LNCaP clone FGC (cell line): ENCODE measurements at places on chromosomes 12 and 14.

GRCh38 chr12:53258541-53259539 lies 9.3 kb upstream of the ESPL1 start:
- DNase-seq, result no peak

GRCh38 chr14:105476831-105477659 lies 2.4 kb downstream of the CRIP2 start:
- no peak for DNase-seq

GRCh38 chr12:93461503-93461902 lies 5.8 kb upstream of the MRPL42 start:
- DNase-seq, result no peak

GRCh38 chr12:59677857-59678256 lies 82.0 kb downstream of the SLC16A7 start:
- DNase-seq, result no peak

- no peak for DNase-seq
These were observed 3.5 kb upstream of the CNIH1 start for GRCh38 chr14:54444681-54445080.

DNA sequence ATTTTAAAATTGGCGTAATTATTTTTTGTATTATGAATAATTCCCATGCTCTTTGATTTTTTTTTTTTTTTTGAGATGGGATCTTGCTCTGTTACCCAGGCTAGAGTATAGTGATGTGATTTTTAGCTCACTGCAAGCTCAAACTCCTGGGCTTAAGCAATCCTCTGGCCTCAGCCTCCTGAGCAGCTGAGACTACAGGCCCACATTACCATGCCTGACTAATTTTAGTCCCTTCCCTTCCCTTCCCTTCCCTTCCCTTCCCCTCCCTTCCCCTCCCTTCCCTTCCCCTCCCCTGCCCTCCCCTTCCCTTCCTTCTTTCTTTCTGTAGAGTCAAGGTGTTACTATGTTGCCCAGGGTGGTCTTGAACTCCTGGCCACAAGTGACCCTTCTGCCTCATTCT lies 9.4 kb upstream of the KIF26A start:
- DNase-seq, result no peak

- no peak for DNase-seq
These were observed 390.6 kb upstream of the ATP2B1 start for GRCh38 chr12:90099288-90099687.

- DNase-seq, result no peak
These were observed 25.9 kb upstream of the STAB2 start for GRCh38 chr12:103561174-103561573.

DNA sequence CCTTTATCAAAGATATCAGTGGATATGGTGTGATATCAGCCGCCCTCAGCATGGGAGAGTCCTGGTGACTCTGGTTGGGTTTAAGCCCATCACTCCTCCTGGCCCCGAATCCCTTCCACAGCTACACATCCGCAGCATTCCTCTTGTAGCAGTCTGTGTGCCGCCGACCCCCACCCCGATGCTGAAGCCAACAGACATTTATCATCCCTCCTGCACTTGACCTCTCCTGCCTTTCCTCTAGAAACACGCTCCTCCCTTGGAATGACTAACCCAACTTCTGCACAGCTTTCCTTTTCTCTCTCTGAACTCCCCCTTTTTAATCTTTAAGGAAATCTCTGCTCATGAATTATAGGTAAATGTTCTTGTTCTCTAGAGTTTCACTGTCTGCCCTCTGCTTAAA lies 250.9 kb upstream of the FOXN3 start:
- no peak for DNase-seq

- no peak for DNase-seq
These were observed 5.5 kb upstream of the NR1H4 start for GRCh38 chr12:100468126-100468525.

- no peak for DNase-seq
These were observed 6.1 kb downstream of the KRT3 start for GRCh38 chr12:52789637-52790426.

DNA sequence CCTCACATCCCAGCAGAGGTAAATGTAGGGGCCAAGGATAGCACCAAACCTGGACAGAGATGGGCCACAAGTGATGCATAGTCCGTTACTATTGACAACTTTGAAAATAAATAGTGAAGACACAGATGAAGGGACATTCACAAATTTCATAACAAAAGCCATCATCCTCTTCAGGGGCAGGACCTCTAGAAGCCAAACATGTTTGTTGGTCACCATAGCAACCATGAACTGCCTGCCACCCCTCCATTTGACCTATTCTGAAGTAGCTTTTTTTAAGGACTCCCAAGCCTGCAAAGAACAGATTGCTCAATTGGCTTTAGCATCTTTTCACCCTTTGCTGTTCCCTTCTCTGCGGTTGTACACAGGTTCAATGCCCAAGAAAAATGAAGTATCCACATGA lies 35.7 kb upstream of the MDM1 start:
- no peak for DNase-seq

DNA sequence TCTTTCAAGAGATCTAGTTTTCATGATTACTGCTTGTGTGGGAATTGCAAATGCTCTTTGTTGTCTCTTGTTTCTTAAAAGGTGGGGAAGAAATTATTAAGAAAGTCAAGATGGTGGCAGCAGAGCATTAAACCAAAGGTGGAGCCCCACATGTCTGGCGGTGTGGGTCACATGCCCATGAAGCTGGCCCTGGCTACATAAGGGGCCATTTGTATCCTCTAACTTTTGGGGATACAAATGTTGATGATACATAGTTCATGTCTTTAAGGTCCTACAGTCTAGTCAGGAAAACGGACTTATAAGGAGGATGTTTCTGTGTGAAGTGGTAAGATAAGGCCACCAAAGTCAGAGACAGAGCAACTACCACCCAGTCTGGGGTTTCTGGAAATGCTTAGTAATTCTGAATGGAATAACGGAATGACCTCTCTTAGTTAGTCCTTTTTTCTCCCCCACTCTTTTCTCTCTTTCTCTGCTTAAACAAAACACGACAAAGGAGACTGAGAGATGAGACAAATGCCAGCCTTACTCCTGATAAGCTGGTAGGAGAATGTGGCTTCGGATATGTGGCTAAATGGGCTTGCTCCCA lies 39.9 kb upstream of the PTHLH start:
- no peak for DNase-seq

DNA sequence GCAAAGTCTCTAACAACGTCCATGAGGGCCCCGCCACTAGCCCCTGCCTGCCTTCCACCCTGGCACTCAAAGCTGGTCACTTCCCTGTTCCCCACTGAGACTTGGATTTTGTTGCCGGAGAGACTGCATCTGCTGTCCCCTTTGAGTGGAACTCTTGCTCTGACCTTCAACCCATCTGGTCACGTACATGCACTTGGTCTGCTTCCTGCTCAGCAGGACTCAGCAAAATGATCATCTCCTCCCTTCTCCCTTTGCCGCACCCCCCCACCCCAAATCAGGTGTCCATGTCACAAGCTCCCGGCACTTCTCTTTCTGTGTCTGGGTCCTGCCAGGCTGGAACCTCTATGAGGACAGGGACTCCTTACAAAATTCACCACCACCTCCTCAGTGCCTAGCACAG lies 180.9 kb downstream of the CHST11 start:
- no peak for DNase-seq

DNA sequence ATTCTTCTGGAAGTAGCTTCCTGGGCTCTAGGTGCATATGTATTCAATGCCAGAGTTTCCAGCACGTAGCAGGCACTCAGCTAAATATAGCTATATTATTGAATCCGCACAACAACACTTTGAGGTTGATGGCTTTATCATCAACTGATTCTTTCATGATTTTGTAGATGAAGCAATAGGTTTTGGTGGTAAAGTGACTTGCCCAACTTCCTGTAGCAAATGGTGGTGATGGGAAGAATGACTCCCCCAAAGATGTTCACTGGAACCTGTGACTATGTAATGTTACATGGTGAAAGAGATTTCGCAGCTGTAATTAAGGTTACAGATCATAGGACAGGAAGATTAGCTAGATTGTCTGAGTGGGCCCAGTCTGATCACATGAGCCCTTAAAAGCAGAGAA lies 3.2 kb downstream of the TDRD9 start:
- DNase-seq, result no peak

DNA sequence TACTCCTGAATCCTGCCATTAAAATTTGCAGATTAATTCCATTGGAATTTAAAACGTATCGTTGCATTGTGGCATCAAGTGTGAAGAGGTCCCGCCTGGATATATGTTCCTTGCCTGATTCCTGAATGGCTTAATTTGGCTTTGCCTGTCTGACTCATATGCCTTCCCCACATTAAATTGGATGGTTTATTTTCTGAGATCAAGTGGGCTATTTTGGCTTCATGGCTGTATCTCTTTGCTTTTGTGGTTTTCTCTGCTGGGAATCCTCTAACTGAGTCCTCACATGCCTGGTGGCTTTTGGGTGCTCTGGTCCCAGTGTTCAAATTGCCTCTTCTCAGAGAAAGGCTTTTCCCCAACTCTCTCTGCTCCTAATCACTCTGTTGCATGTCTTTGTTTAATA lies 127.9 kb upstream of the DYRK2 start:
- no peak for DNase-seq

- DNase-seq, result no peak
These were observed 101.3 kb downstream of the SLC6A15 start for GRCh38 chr12:84811291-84811690.

GRCh38 chr12:75177997-75178396 lies 31.6 kb downstream of the KCNC2 start:
- DNase-seq, result no peak

DNA sequence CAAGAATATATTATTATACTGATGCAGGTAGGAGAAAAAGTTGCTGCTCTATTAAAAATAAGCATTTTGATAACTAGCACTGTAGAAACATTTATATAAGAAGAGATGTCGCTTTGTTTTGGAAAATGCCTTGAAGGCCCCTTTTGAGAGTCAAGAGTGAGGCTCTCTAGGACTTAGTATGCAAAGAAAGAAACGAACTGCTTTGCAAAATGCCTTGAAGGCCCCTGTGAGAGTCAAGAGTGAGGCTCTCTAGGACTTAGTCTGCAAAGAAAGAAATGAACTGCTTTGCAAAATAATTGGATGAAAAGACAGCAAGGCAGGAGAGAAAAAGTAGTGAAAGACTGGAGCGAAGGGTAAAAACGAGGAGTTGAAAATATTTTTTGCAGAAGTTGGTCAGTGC lies 65.9 kb downstream of the AVPR1A start:
- DNase-seq, result no peak

GRCh38 chr12:110592078-110592477 lies 9.0 kb upstream of the PPTC7 start:
- no peak for DNase-seq

- DNase-seq, result no peak
These were observed 7.8 kb downstream of the RNASE1 start for GRCh38 chr14:20794644-20795369.

- DNase-seq, result peak; percentile 46
These were observed 69.7 kb downstream of the CIT start for GRCh38 chr12:119807380-119807779.

DNA sequence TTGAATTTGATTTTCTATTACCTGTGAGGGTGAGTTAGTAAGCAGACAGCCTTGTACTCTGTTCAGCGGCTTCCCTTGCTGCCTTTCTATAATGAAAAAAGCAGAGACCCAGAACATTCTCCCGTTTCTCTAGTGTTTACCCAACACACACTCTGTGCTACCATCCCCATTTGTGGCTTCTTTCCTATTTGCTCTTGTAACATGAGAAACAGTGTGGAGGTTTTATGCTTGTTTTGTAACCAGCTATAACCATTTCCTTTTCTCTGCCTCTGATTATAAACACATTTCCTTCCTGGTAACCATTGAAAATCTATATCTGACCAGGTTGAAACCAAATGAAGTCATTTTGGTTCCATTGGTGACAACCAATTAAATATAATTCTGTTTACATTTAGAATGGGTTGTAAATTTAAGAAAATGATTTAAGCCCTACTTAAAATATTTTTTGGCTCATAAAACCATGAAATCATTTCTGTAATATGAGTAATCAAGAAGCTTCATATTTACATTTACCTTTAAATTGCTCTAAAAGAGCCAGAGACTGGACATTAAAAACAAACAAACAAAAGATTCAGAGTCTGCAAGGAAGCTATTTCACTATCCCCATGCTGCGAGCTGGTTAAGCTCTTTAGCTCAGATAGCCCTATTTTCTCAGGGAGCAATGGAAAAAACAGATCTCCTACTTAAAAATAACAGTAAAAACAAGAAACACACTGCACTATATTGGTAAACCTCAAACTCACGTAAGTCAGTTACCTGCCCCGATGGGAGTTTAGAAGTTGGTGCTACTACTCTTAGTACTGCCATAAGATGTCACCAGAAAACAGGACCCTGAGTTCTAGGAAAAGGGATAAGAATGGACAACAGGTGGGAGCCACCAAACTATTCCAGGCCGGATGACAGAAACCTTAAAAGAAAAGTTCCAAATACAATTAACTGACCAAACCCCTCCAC lies 206.5 kb upstream of the EEA1 start:
- DNase-seq, result peak; percentile 94

- no peak for DNase-seq
These were observed 56.2 kb downstream of the ARL6IP4 start for GRCh38 chr12:123036466-123037285.

DNA sequence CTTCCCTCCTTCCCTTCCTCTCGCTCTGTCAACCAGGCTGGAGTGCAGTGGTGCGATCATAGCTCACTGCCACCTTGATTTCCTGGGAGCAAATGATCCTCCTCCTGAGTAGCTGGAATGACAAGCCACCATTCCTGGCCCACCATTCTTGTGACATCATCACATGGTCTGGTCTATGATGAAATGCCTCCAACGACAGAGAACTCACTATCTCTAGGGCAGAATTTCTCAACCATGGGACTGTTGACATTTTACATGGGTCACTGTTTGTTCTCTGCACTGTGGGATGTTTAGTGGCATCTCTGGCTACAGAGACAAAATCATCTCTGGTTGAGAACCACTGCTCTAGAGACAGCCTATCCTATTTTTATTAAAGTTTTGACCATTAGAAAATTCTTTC lies 9.7 kb downstream of the VRK1 start:
- DNase-seq, result no peak

DNA sequence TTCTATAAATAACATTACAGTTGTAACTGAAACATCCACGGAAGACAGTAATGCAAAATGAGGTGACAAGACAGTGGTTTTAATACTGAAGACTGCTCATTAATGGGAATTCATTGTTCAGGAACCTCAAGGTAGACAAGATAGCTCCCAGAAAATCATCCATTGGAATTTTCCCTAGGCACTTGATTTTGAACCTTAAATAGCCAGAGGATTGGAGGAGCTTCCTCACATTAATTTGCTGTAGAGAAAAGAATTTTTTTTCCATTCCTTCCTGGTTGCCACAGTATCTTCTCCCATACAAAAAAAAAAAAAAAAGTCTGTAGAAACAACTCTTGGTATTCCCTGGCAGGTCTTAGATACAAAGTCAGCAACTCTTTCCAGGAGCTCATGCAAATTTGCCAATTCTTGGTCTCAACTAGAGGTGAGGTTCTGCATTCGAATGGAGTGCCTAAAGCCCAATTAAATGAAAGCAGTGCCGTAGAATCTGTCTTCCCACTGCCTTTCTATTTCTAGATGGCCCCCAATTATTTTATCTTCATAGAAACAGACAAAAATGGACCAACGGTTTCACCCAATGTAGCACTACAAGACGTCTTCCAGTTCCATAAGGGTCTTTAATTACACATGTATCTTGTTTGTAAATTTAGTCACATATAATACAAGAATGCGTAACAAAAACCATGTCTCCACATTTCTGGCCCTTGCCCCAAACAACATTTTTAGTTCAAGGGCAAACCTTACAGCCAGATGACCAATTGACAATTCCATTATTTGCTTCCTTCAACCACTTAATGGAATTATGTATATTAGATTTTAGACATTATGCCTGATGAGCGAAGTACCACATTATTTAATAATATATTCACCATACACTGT lies 13.5 kb downstream of the SLC38A2 start:
- DNase-seq, result no peak

GRCh38 chr12:93080452-93080851 lies 151.4 kb upstream of the EEA1 start:
- DNase-seq, result no peak
